ENCODE measurements at places on chromosomes 5 and 9.

DNA sequence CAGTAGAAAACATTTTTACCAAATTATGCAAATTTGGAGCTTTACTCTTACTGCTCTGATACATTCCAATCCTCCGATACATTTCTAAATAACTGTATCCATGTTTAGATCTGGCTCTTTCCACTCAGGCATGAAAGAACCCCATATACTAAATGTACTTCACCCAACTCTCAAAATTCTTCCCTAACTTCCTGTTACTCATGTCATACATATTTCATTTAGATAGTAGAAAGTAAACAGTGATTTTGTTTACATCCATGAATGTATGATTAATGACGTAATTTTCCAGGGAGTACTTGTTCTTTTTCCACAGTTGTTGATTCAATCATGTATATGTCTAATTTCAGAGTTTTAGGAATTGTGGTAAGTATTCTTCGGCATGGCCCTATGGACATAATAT, 1426.5 kb upstream of the C9orf72 start:
- DNase-seq = no peak

- DNase-seq = no peak
Observed at GRCh38 chr5:179121667-179122111, 61.5 kb downstream of the ZNF354C start.

DNA sequence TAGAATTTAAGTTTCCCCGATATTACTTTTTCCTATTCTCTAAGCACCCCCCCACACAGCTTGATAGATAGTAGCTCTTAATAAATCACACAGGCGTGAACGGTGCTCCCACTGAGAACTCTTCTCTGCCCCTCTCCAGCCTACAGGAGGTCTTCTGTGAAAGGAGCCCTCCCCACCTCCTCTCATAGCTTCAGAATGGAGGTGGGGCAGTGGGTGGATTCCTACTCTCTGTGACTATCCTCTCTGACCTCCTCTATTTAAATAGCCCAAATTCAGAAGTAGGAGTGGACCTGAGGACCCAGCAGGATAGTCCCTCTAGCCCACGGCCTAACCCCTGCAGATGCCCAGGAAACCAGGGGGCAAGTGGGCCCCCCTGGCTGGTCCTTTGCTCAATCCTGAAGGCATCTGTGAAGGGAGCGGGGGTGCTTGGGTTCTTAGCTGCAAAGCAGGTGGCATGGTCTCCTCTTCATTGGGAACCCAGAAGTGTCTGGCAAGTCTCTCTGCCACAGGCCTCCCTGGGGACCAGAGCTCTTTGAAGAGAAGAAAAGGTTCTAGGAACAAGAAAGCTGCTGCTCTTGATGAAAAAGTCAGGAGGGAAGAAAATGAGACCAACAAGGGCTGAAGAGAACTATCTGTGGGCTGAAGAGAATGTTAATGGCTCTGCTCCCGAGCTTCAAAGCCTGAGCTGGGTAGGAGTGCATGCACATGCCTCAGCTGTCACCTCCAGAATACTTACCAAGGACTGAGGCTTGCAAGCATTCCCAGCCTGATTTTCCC, 21.1 kb upstream of the HSPA9 start:
- no peak for DNase-seq

- DNase-seq = no peak
Observed at GRCh38 chr9:104071589-104071988, 22.5 kb upstream of the SMC2 start.

DNA sequence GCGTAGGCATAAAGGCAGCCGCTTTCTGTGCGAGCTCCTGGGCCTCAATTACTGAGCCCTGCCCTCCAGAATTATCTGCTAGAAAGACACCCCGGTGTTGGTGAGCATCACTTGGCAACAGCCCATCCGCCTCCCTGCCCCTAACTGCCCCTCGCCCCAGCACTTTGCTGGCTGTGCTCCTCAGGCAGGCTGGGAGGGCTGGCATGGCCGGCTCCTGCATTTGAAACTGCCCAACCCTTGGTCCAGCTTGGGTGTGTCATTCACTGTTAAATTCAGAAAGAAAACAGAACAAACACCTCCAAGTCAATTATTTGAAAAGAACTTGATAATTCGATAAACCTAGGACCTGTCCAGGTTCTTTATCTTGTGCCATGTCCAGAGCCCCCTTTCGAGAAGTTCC, 334.2 kb downstream of the IRX2 start:
- no peak for DNase-seq

GRCh38 chr9:108412755-108413154, 443.0 kb downstream of the ACTL7B start:
- no peak for DNase-seq

- DNase-seq = no peak
Observed at GRCh38 chr5:36237751-36238150, 4.0 kb downstream of the NADK2 start.

GRCh38 chr5:16809395-16810207, 126.5 kb downstream of the MYO10 start:
- peak; percentile 68 for DNase-seq

DNA sequence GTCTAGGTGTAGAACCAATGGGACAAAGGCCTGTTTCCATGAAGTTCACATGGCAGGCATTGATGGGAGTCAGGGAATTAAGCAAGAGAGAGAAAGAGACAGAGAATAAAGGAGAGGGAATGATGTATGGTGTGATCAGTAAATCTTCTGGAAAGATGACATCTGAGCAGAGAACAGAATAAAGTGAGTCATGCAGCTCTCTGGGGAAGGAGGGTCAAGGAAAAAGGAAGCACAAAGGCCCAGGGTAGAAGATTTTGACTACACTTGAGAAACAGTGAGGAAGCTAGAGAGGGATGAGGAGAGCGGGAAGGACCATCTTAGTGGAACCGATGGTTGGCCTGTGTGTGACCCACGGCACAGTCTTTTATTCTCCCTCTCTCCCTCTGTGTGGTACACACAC, 425.9 kb downstream of the SPOCK1 start:
- peak; percentile 54 for DNase-seq

- DNase-seq = no peak
Observed at GRCh38 chr5:66249920-66250319, 105.8 kb downstream of the SREK1 start.

GRCh38 chr5:37044120-37044519, 167.6 kb downstream of the NIPBL start:
- DNase-seq = no peak

Data from HFFc6 (cell line).